Nephron progenitor cell (in vitro differentiated cells): ENCODE measurements at places on chromosomes 1 and 21.
A peak's percentile ranks its signal among the peaks of the same experiment; 100 is the strongest.

GRCh38 chr1:214005708-214006107 is 17.9 kb downstream of the PROX1 start:
- DNase-seq = no peak

GRCh38 chr1:47969478-47969877 is 27.7 kb downstream of the TRABD2B start:
- DNase-seq = no peak

- DNase-seq = no peak
Measured at GRCh38 chr21:41397471-41397891, 28.6 kb upstream of the MX1 start.

DNA sequence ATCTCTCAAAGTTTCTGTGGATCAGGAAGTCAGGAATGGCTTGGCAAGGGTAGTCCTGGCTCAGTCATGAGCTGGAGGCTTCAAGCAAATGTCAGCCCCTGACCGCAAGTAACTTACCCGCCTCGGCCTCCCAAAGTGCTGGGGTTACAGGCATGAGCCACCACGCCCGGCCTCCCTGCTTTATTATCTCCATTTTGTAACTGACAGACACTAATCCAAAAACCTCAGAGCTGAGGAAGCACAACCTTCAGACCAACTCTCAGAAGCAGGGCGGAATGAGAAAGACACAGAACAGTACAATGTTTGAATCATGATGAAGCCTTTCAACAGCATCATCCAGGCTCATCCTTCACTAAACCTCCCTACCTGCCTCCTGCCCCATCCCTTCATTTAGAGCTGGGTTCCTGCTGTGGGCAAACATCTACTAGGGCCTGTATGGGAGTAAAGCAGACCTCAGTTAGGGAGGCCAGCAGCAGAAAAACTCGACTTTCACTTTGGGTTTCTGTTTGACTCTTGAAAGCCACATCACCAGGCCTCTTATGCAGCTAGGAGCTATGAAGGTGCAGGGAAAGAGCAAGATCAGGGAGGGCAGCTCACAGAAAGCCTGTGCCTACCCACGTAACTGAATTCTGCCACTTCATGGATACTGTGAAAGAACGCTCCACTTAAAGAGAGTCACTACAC is 84.4 kb upstream of the RAB4A start:
- no peak for DNase-seq

- no peak for DNase-seq
Measured at GRCh38 chr1:232643251-232643650, 13.3 kb upstream of the SIPA1L2 start.

GRCh38 chr1:31243501-31244286 is 4.0 kb upstream of the NKAIN1 start:
- peak; percentile 34 for DNase-seq

DNA sequence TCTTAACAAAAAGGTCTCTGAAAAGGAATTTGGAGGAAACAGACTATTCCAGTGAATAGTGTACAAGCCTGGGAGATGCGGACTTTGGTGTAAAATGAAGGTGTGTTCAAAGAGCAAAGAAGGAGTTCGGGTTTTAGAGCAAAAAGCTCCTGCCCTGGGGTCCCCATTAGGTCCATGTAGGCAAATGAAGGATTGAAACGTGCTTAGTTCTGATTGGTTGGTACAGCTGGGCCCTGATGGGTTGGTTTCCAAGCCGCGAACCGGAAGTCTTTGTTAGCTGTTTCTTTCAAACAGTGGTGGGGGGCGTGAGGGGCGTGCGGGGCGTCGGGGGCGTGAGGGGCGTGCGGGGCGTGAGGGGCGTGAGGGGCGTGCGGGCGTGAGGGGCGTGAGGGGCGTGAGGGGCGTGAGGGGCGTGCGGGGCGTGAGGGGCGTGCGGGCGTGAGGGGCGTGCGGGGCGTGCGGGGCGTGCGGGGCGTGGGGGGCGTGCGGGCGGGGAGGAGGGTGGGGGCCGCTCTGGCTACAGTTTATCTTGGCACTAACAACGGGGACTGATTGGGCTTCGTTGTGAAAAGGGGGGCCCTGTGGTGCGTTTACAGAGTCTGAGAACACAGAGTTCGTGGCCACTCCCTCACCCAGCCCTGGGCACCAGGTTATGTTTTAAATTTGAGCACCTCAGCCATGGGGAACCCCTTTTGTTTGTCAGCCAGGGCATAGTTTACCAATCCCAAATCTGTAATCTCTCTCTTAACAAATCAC is 29.4 kb downstream of the LRRC3 start:
- DNase-seq = no peak

- no peak for DNase-seq
Measured at GRCh38 chr1:55311057-55311641, 96.0 kb upstream of the USP24 start.
